Stimulated activated naive CD4-positive, alpha-beta T cell treated with Interleukin-2 at 50 U/mL for 16 hours (primary cell): ENCODE measurements at places on chromosomes 1 and 21.

DNA sequence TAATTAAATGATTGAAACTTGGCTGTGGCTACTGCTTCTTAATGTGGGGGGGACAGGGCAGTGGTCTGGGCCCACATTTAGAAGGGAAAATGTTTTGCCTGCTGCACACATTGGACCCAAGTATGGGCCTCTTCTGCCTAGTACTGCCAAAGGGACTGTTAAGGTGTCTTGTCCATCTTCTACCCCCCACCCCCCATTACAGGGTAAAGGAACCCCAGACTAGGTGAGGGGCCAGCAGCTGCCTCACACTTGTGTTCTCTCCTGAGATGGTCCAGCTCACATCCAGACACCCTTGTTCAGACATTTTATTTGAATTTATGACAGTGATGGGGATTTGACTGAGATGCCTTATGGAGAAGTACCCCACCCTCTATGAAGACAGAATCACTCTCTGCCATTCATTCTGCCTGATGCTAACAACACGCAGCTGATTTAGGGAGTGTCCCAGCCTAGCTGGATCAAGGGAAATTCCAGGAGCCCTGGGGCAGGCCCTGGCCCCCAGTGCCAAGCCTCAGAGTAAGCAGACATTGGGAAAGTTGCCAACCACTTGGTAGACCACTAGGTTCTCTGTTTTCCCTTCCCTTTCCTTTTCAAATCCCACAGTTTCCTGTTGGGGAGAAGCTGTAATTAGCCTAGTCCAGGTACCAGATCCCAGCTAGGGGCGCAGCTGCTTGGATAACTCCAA is 42.1 kb downstream of the YARS1 start:
- DNase-seq: no peak

GRCh38 chr1:230270185-230270558 is 156.0 kb downstream of the PGBD5 start:
- DNase-seq: no peak

- DNase-seq: no peak
Measured at GRCh38 chr1:22845398-22845935, 127.2 kb downstream of the LACTBL1 start.

- no peak for DNase-seq
Measured at GRCh38 chr21:44006017-44006619, 6.0 kb upstream of the TRAPPC10 start.

DNA sequence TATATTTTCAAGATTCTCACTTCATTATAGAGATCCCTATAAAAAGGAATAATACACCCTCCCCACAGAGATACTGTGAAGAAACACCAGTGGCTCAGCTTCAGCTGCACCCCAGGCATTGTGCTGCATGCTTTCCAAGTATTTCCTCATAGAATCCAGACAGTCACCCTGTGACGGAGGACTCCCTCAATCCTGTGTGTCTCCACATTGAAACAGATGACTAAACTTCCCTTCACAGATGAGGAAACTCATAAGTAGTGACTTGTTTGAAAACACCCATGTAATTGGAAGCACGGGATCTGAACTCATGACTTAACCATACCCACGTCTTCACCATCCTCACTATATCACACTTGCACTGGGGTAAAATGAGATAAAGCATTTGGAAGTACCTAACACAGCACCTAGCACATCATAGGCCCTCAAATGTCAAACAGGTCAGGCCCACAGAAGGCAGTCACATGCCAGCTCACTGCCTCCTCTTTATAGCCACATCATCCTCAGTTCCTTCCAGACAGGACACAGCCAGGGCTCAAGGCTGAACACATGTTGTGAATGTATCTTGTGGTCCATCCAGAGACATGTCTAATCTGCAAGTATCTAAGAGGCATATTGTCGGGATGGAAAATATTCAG is 55.2 kb downstream of the GPR161 start:
- no peak for DNase-seq

DNA sequence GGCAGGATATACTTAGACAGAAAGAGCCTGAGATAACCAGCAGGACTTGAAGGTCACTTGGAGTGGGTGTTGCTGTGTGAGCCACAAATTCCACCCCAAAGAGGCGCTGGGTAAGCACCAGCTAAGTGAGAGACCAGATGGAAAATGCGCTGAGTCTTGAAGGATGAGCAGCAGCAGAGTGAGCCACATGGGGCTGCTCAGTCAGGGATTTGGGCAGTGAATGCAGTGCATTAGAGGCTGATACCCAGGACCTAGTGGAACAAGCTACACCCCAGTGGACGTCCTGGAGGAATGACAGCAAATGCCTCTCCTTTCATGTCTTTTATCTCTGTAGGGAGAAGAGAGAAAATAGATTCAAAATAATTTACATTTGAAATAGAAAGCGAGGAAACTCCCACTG is 11.3 kb downstream of the GRIK1 start:
- DNase-seq: no peak

DNA sequence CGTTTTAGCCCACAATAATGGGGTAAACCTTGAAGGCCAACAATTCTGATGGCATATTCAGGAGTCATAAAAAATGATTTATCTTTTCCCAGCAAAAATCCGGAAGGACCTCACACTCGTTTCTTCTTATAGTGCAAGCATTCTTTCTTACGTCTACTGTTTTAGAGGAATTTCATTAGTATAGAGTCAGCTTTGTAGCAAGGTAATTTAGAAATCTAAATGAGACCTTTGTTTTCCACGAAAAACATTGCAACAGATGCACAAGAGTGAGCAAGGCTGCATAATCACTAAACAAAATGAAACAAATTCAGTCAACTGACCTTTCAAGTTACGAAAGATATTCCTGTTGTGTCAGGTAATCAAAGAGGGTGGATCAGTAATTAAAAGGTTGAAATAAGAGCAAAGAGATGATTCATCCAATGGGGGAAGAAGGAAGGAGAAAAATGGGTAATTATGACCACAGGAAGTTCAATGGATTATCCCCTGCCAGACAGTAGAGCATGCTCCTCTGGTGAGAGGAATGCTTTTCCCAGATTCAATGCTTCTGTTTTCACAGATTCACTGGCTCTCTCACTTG is 560 bp upstream of the CSDE1 start:
- DNase-seq: no peak

DNA sequence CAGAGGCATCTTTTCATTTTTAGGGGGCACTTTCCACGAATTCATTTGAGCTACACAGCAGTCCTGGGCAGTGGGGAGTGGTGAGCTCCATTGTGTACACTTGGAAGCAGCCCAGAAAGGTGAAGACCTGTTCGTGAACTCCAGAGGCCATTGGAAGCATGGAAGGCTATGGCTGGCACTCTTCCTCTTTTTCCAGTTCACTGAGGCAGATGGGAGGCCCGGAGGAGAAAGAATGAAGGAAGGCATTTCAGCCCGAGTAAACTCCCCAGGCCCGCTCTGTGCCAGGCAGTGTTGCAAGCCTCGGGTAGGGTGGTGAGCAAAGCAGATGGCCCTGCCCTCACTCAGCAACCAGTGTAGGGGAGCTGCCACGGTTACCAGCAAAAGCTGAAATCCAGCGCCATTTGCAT is 673 bp upstream of the DHCR24 start:
- no peak for DNase-seq
